NB4 (cell line): ENCODE measurements at places on chromosomes 7 and 10.

GRCh38 chr7:102454468-102454867, 10.2 kb downstream of the ALKBH4 start:
- DNase-seq = no peak

DNA sequence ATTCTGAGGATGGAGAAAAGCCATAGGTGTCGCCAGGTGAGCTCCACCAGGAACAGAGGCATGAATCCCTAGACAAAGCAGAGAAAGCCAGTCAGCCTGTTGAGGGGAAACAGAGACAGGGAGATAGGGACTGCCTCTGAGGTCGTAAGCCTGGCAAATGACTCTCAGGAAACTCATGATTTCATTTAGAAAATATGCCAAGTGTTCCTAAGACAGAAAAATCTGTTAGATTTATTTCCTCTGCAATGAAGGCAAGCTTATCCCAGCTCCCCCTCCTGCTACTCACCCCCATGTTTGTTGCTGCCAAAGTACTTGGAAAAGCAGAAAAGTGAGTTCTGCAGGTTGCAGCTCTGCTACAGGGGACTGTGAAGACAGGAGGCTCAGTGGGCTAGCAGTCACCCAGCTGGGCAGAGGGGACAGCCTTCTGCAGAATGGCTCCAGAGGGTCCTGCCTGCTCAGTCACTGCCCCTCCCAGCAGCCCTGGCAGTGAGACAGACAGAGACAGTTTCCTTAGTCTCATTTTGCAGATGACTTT, 184.3 kb downstream of the ADRA2A start:
- DNase-seq = no peak

- no peak for DNase-seq
These were observed 21.3 kb downstream of the CLCN1 start for GRCh38 chr7:143337216-143337615.

- DNase-seq = no peak
These were observed 152.5 kb downstream of the LCOR start for GRCh38 chr10:96984541-96985131.

DNA sequence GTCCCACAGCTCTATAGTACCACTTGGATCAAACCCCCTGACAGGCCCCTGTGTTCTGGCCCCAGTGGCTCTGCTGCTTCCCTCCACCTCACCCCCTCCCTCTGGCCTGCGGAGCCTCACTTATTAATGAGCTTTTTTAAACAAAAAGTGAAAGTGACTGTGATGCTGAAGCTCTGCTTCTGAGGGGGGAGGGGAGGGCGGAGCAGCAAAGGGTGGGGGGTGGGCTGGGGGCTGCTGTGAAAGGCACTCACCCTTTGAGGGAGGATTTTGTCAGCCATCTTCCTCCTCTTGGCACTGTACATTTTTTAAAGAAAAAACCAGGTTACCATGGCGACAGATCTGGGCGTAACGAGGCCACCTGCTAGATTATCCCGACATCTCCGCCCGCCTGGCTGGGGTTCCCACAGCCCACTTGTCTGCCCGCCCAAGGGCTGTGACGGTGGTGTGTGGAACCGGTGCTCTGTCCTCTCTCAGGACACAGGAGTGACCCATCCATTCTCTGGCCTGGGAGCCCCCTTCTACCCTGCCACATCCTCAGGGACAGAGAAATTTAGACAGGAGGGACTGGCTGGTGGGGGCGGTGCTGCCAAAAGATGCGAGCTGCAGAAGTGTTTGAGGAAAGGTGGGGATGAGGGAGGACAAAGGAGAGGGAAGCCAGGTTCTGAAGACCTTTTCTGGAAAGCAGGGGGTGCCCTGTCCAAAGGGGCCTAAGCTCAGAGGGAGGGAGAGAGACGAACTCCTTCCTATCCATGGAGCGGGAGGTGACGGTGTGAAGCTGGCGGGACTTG, 4.9 kb downstream of the SMARCD3 start:
- no peak for DNase-seq

- DNase-seq = no peak
These were observed 20.7 kb downstream of the AVL9 start for GRCh38 chr7:32515890-32516550.

DNA sequence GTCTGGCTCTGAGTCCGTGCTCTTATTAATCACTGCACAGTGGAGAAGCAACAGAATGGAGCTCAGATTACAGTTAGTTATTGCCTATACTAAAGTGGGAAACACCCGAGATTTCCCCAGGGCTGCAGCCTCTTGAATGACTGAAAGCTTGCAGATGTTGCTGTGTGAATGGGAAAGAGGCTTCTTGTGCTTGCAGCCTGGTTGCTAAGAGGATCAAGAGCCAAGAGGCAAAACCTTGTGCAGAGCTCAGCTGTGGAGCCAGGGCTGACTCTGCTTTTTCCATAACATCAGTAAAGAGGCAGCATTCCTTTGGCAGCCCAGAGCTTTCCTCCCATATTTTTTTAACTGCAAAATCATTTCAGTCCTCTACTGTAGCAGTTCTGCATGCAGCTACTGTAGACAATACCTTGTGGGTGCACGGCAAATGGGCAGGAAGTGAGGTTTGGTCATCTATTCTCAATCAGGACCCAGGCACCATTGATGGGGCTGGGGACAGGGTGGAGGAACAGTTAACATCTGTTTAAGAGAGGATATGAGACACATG, 86.5 kb downstream of the RALA start:
- no peak for DNase-seq

- DNase-seq = peak; percentile 63
These were observed 67.3 kb downstream of the GLCCI1 start for GRCh38 chr7:8035647-8036518.

GRCh38 chr10:5442065-5442989, 30.0 kb downstream of the NET1 start:
- DNase-seq = peak; percentile 51

- peak; percentile 63 for DNase-seq
These were observed 31.9 kb downstream of the RPS24 start for GRCh38 chr10:78065611-78066010.

GRCh38 chr7:91929463-91929862, 11.2 kb upstream of the AKAP9 start:
- no peak for DNase-seq

DNA sequence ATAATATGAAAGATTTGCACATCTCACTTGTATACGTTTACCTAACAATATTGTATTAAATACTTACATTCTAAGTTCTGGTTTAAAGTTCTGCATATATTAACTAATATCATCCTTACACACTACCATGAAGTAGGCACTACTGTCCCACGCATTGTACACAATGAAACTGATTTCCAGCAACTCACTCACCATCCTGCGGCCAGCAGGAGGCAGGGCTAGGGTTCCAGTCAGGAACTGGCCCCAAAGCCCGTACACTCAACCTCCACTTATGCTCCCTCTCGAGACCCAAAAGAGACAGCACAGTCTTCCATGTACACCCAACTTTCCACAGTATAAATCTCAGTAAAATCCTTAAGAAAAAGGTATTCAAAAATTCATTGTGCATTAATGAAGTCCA, 41.4 kb downstream of the GRID1 start:
- no peak for DNase-seq
